ENCODE measurements at places on chromosomes 16 and 17.

GRCh38 chr17:77036841-77037381 lies 103.9 kb upstream of the SEC14L1 start:
- DNase-seq: no peak

- no peak for DNase-seq
Observed at GRCh38 chr16:82699260-82699659, 72.5 kb downstream of the CDH13 start.

DNA sequence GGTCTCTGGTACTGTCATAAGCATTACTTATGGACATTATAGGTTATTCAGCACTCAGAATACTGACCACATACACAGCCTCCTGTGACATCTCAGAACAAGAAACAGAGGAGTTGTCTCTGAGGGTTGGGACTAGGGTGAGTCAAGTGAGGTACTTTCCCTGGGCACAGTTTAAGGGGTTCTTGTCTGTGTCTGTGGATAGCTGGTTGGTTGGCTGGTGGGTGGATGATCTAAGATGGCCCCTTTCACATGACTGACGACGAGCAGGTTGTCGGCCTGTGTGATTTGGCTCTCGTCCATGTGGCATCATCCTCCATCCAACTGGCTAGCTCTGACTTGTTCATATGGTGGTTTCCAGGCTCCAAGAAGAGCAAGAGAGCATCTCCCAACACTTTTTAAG lies 163.9 kb downstream of the PRKCB start:
- DNase-seq: no peak

GRCh38 chr16:78642621-78643285 lies 543.3 kb downstream of the WWOX start:
- DNase-seq: no peak

DNA sequence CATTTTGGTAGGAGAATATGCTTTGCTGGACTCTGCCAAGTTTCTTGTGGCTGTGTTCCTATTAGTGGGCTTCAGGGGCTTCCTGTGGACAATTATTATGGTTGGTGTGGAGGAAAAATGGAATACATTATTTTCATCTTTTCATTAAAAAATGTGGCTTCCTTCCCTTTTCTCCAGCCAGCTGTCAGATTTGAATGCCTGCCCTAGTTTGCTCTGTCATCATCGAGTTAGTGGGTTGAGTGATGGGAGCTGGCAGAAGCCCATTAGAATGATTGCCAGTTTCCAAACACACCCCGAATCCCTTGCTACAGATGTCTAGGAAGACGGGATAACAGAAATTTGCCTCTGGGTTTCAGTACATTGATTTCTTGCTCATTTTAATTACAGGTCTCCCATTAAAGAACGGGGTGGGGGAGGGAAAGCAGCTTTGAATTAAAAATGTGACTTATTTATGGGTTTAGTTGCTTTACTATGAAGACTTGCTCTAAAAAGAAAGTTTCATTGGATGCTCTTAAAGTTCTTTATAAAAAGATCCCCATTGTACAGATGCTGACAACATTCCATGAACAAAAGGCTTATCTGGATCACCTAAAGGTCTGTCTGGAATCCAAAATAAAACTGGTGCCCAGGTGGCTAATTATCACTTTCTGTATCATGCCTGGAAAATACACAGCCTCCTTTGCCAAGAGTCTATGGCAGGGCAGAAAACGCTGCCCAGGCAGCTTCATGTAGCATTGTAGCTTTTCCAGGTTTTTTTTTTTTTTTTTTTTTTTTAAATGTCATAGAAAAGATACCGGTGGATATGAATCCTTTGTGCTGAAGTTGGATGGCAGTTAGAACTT lies 103.6 kb downstream of the PRKCA start:
- DNase-seq: no peak

DNA sequence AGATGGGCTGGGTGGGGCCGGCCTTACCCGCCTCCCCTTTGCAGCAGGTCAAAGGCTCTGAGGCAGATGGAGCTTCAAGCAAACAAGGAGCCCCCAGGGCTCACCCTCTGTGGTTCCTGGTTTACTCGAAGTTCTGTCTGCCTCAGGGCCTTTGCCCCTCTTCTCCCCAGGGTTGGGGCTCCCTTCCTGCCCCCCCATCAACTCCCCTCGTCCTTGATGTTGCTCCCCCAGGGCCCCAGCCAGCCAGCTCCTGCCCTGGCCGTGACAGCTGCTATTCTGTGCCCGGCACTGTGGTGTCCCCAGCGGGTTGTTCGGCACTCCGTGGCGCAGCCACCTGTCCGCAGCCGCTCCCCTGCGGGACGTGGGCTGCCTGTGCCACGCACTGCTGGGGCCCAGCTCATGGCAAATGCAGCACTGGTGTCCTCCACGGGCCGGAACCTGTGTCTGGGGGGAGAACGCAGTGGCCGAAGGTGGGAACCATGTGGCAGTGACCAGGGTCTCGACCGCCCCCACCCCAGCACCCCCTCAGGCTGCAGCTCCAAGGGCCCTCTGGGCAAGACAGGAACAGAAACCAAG lies 4.3 kb upstream of the METRN start:
- DNase-seq: no peak

- DNase-seq: no peak
Observed at GRCh38 chr16:66287416-66287815, 79.1 kb upstream of the CDH5 start.

DNA sequence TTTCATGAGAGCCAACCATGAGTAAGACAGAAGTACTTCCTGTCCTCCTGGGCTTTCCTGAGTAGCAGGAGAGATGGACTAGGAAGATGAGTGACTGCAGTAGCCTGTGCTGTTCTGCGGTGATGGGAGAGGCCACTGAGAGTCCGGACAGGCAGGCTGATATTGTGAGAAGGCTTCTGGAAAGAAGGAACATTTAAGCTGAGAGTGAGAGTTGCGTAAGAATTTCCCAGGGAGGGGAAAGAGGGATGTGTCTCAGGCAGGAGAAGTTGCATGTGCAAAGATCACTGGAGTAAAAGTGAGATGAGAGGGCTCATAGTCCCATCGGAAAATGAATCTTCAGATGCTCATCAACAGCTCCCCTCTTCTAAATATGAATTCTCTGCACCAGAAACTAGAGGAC lies 258.3 kb downstream of the RBFOX1 start:
- no peak for DNase-seq

GRCh38 chr17:44795928-44796327 lies 34.2 kb downstream of the GJC1 start:
- DNase-seq: no peak

GRCh38 chr17:39178536-39178935 lies 12.6 kb upstream of the ARL5C start:
- DNase-seq: no peak

DNA sequence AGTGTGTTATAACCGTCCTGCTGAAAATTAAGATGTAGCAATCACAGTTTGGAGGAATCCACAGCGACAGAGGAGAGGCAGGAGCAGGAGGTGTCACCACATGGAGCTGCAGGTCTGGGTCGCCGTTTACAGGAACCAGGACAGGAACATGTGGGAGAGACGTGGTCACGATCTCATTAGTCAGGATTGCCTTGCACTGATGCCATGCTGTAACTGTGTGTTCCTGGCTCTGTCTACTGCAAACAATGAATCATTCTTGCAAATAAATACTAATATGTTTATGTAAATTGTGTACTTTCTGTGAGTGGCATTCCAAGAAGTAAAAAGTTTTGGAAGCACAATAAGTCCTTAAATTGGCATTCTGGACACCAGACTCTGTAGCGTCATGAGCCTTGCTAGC lies 271.8 kb downstream of the CPPED1 start:
- DNase-seq: no peak

GRCh38 chr17:6969323-6969726 lies 26.5 kb upstream of the ALOX12 start:
- DNase-seq: no peak

- DNase-seq: no peak
Observed at GRCh38 chr16:65185241-65185778, 63.4 kb upstream of the CDH11 start.

DNA sequence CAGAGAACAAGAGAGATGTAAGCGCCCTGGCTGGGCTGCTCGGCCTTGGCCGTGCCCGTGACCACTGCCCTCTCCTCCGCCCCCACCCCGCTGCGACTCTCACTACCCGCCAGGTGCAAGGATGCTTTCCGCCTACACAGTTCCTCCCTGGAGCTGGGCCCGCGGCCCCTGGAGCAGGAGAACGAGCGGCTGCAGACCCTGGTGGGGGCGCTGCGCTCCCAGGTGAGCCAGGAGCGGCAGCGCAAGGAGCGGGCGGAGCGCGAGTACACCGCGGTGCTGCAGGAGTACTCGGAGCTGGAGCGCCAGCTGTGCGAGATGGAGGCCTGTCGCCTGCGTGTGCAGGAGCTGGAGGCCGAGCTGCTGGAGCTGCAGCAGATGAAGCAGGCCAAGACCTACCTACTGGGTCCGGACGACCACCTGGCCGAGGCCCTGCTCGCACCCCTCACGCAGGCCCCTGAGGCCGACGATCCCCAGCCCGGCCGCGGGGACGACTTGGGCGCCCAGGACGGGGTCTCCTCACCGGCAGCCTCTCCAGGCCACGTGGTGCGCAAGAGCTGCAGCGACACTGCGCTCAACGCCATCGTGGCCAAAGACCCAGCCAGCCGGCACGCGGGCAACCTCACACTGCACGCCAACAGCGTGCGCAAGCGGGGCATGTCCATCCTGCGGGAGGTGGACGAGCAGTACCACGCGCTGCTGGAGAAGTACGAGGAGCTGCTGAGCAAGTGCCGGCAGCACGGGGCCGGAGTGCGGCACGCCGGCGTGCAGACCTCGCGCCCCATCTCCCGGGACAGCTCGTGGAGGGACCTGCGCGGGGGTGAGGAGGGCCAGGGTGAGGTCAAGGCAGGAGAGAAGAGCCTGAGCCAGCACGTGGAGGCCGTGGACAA lies 9.2 kb upstream of the MRPL58 start:
- no peak for DNase-seq

- DNase-seq: no peak
Observed at GRCh38 chr17:29038085-29038795, 4.7 kb upstream of the PIPOX start.

DNA sequence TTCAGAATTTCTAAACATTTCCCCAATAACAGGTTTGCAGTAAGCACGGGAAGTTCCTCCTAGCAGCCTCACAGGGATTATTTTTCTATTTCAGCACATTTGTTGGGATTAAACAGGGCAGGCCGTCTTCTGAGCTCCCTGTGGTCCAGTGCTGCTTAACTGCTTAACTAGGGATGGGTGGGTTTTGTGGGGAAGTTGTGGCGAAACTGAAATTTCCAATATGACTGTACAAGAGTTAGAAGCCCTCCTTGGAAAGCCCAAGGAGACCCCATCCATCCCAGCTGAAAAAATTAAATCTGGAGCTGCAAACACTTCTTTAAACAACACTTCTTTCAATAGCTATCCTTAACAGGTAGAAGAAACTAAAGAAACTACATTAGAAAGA lies 22.2 kb downstream of the FAM117A start:
- DNase-seq: no peak

- DNase-seq: no peak
Observed at GRCh38 chr16:63311313-63311712, 1275.1 kb upstream of the CDH8 start.

GRCh38 chr17:45338023-45338781 lies 21.4 kb upstream of the MAP3K14 start:
- DNase-seq: no peak

- DNase-seq: no peak
Observed at GRCh38 chr16:81204798-81205680, 33.5 kb upstream of the BCO1 start.

GRCh38 chr17:40130352-40131042 lies 8.7 kb downstream of the MSL1 start:
- DNase-seq: peak; percentile 80

DNA sequence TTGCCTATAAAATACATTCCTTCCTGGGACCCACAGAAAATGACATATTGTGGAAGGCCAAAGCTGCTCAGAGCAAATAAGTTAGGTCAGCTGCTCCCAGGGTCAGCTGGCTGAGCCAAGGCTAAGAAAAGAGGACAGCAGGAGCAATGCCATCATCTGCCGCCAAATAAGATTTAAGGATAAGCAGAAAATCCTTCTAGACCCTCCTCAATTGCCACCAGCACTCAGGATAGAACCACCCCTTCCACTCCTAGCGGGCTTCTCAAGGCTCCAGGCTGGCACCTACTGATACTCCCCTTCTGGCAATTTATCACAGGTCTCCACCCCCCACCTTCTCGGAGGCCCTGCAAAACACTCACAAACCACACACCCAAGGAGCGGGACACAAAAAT lies 22.9 kb downstream of the MBTPS1 start:
- no peak for DNase-seq

DNA sequence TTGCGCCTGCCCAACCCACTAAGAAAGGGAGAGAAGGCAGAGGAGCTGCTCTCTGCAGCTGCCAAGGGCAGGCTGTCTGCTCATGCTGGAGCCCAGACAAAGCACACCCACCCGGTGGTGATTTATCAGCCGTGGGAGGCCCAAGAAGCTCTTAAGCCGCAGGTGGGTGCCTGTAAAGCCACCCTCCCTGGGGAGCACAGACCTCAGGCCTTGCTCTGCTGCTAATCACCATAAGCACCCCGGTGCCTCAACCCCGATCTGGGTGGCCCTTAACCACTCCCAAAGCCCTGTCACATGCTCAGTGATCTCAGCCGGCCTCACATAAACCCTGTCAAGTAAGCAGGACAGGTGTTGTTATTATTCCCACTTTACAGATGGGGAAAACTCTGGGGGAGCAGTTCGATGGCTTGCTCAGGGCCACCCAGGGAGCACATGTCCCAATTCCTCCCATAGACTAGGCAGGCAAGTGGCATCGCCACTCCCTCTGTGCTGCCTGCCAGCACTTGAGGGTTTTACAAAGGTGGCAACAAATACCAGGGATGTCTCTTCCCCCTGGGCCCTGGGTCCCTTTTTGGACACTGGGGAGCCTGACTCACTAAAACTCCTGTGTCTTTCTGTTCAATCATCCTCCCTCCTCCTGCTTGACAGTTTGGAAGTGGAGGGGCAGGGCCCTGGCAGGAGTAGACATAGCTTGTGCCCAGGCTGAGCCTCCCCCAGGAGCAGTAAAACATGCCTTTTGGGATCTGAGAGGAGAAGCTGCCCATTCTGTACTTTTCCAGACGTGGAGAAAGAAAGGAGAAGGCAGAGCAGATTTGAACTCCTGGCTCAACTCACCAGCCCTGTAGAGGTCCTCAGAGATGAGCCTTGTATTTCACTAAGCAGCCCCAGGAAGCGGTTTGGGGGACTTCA lies 299.3 kb downstream of the SOX9 start:
- DNase-seq: no peak

- DNase-seq: no peak
Observed at GRCh38 chr16:13919330-13919682, 648 bp upstream of the ERCC4 start.

DNA sequence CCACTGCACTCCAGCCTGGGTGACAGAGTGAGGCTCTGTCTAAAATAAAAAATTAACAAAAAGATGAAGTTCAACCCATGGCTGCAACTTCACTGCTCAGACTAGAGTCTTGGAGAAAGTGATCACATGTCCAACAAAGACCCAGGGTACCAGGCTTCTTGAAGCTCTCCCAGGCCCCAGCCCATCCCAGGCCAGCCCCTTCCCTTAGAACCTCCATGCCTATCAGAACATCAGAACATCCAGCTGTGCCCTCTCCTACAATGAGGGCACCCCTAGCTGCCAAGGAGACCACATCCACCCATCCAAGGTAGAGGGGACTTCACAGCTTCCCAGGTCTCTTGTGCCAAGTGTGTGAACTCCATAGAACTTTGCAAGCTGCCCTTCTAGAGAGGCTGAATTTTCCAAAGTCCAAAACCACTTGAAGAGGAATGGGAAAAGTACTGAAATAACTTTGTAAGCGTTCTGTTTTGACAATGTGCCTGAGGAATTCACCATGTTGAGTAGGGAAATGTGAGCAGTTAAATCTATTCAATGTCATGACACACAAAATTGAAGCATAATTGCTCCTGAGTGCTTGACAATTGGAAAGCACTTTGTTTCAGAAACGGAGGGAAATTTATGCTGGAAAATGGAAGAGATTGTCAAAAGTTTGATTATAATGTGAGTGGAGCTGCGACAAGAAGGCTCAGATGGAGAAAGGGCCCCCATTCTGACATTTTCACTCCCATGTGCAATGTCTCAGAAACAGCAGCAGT lies 230.4 kb downstream of the ZNF423 start:
- DNase-seq: no peak
